ENCODE measurements at places on chromosomes 2 and 18. TPM values are rescaled to one million over a fixed set of nuclear protein-coding genes. Genes with fewer than 3 reads are reported as not detected.

The COL4A4 gene
- polyA plus RNA-seq = 0.79 TPM

- no peaks in the 10 kb centered on the region for H3K36me3 ChIP-seq
- H3K27me3 ChIP-seq = no peaks in the 10 kb centered on the region
- H3K4me3 ChIP-seq = no peak overlapping the region
- H3K27ac ChIP-seq = no peak overlapping the region
- no peaks in the 10 kb centered on the region for H3K4me1 ChIP-seq
- DNase-seq = no peak
Measured at GRCh38 chr2:176895158-176895557, 317.4 kb upstream of the HNRNPA3 start.

The DNAJC5G gene
- polyA plus RNA-seq = not detected

- no peaks in the 10 kb centered on the region for H3K27me3 ChIP-seq
- H3K27ac ChIP-seq = no peak overlapping the region
Measured at GRCh38 chr18:32607816-32608215, 137.1 kb upstream of the GAREM1 start.

DNA sequence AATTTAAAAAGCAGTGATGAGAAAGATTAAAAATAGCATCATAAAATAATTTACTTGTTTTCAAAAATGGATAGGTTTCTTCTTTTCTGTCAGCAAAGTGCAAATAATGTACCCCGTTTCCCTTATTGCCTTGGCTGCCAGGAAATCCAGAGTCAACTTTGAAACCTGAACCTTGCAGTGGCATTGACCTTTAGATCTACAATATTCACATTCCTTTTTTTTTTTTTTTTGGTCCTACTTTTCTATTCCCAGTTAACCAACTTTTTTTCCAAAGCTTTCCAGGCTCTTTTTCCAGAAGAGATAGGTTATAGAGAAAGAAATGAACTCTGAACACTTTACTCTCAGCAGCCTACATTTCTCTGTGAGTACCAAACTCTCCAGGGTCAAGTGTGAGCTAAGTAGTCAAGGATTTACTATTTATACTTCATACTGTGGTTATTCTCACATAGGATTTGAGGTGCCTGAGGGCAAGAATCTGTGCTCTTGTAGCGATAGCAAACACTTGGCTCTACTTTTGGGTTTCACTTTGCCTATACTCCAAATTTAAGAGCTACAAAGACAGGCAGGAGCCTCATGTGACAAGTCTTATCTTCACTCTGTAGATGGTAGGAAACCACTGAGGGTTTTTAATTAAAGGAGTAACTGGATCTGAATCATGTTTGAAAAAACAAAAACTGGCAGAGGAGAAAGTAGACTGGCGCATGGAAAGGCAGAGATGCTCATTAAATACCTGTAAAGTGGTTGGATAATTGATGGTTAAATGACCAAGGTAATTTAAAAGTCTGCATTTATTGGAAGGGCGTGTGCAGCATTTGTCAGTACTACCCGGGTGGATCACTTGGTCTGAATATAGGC is 63.2 kb upstream of the TMEM17 start:
- H3K4me1 ChIP-seq = peaks cover 25% of the 10 kb centered on the region
- peaks cover 4% of the 10 kb centered on the region for H3K27me3 ChIP-seq
- no peak for DNase-seq
- H3K4me3 ChIP-seq = no peak overlapping the region
- no peaks in the 10 kb centered on the region for H3K36me3 ChIP-seq

- no peaks in the 10 kb centered on the region for H3K4me1 ChIP-seq
- no peak for DNase-seq
- H3K27ac ChIP-seq = no peak overlapping the region
Measured at GRCh38 chr18:73099759-73100158, 232.0 kb upstream of the NETO1 start.

The AQP12B gene
- 0.38 TPM for polyA plus RNA-seq

The LOXL3 gene
- polyA plus RNA-seq = 11.0 TPM

- H3K36me3 ChIP-seq = no peaks in the 10 kb centered on the region
- no peak overlapping the region for H3K4me3 ChIP-seq
- H3K27ac ChIP-seq = no peak overlapping the region
- H3K4me1 ChIP-seq = peaks cover 59% of the 10 kb centered on the region
Measured at GRCh38 chr2:46340740-46341420, 43.7 kb downstream of the EPAS1 start.

The PLGLB2 gene
- 11.5 TPM for polyA plus RNA-seq

DNA sequence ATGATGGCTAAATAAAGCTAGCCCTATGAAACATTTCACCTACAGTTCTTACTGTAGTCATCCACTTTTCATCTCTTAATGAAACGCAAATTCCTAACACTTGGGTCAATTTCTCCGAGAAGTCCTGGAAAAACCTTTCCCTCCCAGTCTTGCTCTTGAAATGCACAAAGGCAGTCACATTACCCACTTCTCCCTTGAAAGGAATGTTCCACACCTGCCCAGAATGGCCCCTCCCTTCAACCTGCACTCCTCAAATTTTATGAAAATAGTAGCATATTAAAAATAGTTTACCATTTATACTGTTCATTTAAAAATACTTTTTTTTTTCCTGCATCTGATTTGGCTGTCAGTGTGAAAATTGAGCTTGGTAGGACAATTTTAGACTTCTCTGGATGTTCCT is 64.7 kb upstream of the ACAA2 start:
- H3K4me3 ChIP-seq = no peak overlapping the region
- H3K36me3 ChIP-seq = no peaks in the 10 kb centered on the region
- H3K27me3 ChIP-seq = no peaks in the 10 kb centered on the region
- H3K27ac ChIP-seq = no peak overlapping the region
- no peak for DNase-seq

DNA sequence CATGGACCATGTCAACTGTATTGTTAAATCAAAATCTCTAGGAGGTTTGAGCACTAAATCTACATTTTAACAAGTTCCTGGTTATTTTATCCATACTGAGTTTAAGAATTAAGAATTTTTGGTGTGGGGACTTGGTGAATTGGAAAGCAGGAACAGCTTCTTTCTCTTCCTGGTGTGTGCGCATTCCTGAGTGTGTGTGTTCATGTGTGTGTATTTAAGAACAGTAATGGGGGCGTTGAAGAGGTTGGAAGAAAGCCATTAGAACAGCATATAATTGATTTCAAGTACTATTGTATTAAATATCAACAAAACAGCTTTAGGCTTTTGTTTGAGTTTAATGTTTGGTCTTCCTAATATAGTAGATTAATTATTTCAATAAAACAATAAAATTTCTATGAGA is 801.3 kb upstream of the ID2 start:
- H3K36me3 ChIP-seq = no peaks in the 10 kb centered on the region
- no peak overlapping the region for H3K4me3 ChIP-seq
- no peak for DNase-seq
- no peak overlapping the region for H3K27ac ChIP-seq
- H3K27me3 ChIP-seq = peaks cover 3% of the 10 kb centered on the region

GRCh38 chr18:38307914-38308313 is 742.3 kb upstream of the CELF4 start:
- no peak for DNase-seq
- no peak overlapping the region for H3K4me3 ChIP-seq
- H3K4me1 ChIP-seq = no peaks in the 10 kb centered on the region
- no peaks in the 10 kb centered on the region for H3K27me3 ChIP-seq
- no peak overlapping the region for H3K27ac ChIP-seq

GRCh38 chr2:120228503-120228902 is 5.3 kb upstream of the TMEM185B start:
- H3K27me3 ChIP-seq = no peaks in the 10 kb centered on the region
- H3K4me1 ChIP-seq = peaks cover 15% of the 10 kb centered on the region
- no peak overlapping the region for H3K4me3 ChIP-seq
- H3K36me3 ChIP-seq = no peaks in the 10 kb centered on the region
- DNase-seq = no peak

DNA sequence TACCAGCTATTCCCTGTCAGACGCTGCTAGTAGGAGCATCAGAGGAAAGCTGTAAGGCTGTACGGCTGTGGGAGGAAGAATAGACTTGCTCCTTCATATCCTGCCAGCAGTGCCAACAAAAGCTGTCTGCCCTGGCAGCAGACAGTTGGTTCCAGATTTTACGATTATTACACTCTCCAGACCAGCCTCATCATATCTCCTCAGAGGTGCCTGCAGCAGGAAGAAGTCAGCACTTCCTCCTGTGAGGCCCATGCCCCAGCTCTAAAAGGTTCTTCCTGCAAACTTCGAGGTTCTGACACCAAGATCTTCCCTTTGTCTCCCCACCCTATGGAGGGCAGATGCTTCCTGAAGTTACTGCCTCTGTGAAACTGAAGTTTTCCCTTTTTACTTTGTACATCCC is 537.7 kb upstream of the PKDCC start:
- H3K36me3 ChIP-seq = no peaks in the 10 kb centered on the region
- no peak for DNase-seq
- H3K4me3 ChIP-seq = no peak overlapping the region

The OXER1 gene
- polyA plus RNA-seq = 7.5 TPM

- no peak for DNase-seq
- H3K27ac ChIP-seq = no peak overlapping the region
- H3K36me3 ChIP-seq = no peaks in the 10 kb centered on the region
- peaks cover 24% of the 10 kb centered on the region for H3K27me3 ChIP-seq
Measured at GRCh38 chr2:173401716-173402326, 47.1 kb downstream of the CDCA7 start.

The HMSD gene
- not detected for polyA plus RNA-seq

The OTOS gene
- polyA plus RNA-seq = 0.34 TPM

GRCh38 chr2:159968279-159968900 is 94.0 kb downstream of the PLA2R1 start:
- no peaks in the 10 kb centered on the region for H3K27me3 ChIP-seq
- no peak overlapping the region for H3K4me3 ChIP-seq
- no peaks in the 10 kb centered on the region for H3K4me1 ChIP-seq
- no peaks in the 10 kb centered on the region for H3K36me3 ChIP-seq
- H3K27ac ChIP-seq = no peak overlapping the region

The SCYGR4 gene
- polyA plus RNA-seq = not detected

DNA sequence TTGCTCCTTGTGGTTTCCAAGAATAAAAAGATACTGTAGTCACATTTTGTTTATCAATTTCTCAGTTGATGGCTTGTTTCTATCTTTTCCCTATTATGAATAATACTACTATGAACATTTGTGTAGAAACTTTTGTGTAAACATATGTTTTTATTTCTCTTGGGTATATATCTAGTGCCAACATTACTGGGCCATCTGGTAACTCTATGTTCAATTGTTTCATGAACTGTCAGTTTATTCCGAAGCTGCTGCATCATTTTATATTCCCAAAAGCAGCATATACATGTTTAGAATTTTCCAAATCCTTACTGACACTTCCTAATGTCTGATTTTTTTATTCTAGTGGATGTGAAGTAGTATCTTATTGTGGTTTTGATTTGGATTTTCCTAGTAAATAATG is 737.6 kb upstream of the TMEFF2 start:
- no peak for DNase-seq
- H3K27me3 ChIP-seq = no peaks in the 10 kb centered on the region
- H3K27ac ChIP-seq = no peak overlapping the region
- H3K4me3 ChIP-seq = no peak overlapping the region

DNA sequence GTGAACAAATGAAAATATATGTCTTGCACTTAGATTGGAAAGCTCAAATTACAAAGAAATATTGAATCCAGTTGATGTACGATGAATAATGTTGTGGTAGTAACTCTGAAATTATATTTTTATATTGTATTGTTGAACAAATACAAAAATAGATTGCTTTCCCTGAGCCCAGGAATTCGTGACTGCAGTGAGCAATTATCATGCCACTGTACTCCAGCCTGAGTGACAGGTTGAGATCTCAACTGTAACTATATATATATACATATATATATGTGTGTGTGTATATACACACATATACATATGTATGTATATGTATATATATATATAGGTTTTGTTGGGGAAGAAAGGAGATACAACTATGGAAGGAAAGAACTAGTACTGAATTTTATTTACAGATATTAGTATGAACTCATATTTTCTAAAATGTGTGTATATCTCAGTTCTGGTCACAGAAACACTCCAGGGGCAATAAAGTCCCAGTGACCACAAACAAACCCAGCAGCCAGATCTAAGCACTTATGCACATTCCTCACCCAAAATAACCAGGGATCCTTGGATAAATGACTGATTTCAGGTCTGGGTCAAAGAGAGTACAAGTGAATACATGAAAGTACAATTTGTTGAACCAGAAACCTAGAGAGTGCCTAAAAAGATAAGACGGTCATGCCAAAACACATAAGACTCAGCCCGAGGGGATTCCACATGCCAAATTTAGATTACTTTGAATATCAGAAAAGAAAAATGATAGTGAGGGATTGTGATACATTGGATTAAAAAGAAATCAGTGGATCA is 146.3 kb downstream of the TMX3 start:
- H3K4me1 ChIP-seq = no peaks in the 10 kb centered on the region
- no peaks in the 10 kb centered on the region for H3K27me3 ChIP-seq
- H3K36me3 ChIP-seq = no peaks in the 10 kb centered on the region
- DNase-seq = no peak
- H3K27ac ChIP-seq = no peak overlapping the region

- no peak overlapping the region for H3K4me3 ChIP-seq
- H3K4me1 ChIP-seq = peaks cover 20% of the 10 kb centered on the region
- DNase-seq = no peak
- H3K27me3 ChIP-seq = no peaks in the 10 kb centered on the region
Measured at GRCh38 chr18:31652357-31652756, 32.0 kb downstream of the B4GALT6 start.

DNA sequence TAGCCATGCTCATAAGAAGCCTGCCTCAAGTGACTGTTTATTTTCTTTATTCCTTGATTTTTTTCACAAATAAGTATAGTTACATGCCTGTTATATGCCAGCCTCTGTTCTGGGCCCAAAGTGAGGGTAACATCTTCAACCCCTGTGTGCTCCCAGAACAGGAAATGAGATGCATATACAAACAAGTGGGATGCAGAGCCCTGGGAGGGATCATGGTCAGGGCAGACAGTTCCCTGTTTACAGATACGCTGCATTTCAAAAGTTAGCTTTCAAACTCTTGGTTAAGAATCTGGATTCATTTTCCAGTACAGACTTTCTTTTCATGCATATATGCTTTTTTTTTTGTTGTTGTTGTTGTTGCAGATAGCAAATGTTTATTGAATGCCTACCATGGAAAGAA is 24.4 kb downstream of the GPR39 start:
- H3K4me1 ChIP-seq = peaks cover 22% of the 10 kb centered on the region
- H3K27me3 ChIP-seq = no peaks in the 10 kb centered on the region
- peak overlapping the region; percentile 77 for H3K27ac ChIP-seq
- DNase-seq = no peak
- no peaks in the 10 kb centered on the region for H3K36me3 ChIP-seq
- H3K4me3 ChIP-seq = no peak overlapping the region

DNA sequence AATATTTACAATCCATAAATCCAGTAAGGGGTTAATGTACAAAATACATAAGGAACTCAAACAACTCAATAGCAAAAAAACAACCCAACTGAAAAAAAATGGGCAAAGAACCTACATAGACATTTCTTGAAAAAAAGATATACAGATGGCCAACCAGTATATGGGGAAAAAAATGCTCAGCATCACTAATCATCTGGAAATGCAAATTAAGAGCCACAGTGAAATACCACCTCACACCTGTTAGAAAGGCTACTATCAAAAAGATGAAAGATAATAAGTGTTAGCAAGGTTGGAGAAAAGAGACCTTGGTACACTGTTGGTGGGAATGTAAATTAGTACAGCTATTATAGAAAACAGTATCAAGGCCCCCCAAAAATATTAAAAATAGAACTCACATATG is 14.6 kb downstream of the AP1S3 start:
- H3K36me3 ChIP-seq = no peaks in the 10 kb centered on the region
- DNase-seq = no peak
- H3K4me1 ChIP-seq = no peaks in the 10 kb centered on the region
- H3K4me3 ChIP-seq = no peak overlapping the region
- H3K27ac ChIP-seq = no peak overlapping the region

GRCh38 chr2:152420363-152420762 is 85.4 kb downstream of the FMNL2 start:
- DNase-seq = no peak
- H3K27ac ChIP-seq = peak overlapping the region; percentile 71
- H3K4me3 ChIP-seq = no peak overlapping the region
- H3K27me3 ChIP-seq = no peaks in the 10 kb centered on the region

Data from hepatocyte (in vitro differentiated cells).